Neural crest cell (in vitro differentiated cells): ENCODE measurements at places on chromosomes 5 and 9.

- DNase-seq, result no peak
- no peak overlapping the region for H3K27ac ChIP-seq
- H3K27me3 ChIP-seq, result peaks cover 8% of the 10 kb centered on the region
- H3K36me3 ChIP-seq, result no peaks in the 10 kb centered on the region
Observed at GRCh38 chr9:88378317-88378716, 9.9 kb upstream of the SPIN1 start.

DNA sequence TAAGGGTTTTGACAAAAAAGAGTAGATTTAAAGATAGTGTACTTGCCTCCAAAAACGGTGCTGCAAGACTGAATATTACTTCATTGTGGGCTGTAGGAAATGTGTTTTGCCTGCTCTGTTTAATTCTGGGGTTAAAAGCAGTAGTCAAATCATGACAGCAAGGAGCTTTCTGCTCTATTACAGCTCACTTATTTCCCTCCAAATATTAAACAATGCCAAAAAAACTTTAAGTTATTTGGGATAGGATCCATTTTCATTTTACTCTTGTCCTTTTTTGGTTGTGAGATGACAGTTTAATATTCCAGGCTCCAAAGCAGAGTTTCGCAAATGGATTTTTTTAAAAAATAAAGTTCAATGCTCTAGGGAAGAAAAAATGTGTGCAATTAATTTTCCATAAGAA is 340.4 kb upstream of the RGMB start:
- no peaks in the 10 kb centered on the region for H3K27me3 ChIP-seq
- no peak for DNase-seq
- H3K36me3 ChIP-seq, result peaks cover 4% of the 10 kb centered on the region

- DNase-seq, result no peak
- H3K36me3 ChIP-seq, result peaks cover 3% of the 10 kb centered on the region
- peaks cover 52% of the 10 kb centered on the region for H3K4me1 ChIP-seq
- no peak overlapping the region for H3K4me3 ChIP-seq
- H3K27me3 ChIP-seq, result peaks cover 2% of the 10 kb centered on the region
Observed at GRCh38 chr9:84863372-84863771, 193.8 kb downstream of the NTRK2 start.

GRCh38 chr9:130868230-130868629 is 28.4 kb downstream of the QRFP start:
- H3K36me3 ChIP-seq, result peaks cover 3% of the 10 kb centered on the region
- no peaks in the 10 kb centered on the region for H3K27me3 ChIP-seq
- H3K4me3 ChIP-seq, result no peak overlapping the region
- H3K27ac ChIP-seq, result no peak overlapping the region
- peaks cover 27% of the 10 kb centered on the region for H3K4me1 ChIP-seq

- H3K36me3 ChIP-seq, result no peaks in the 10 kb centered on the region
- peaks cover 12% of the 10 kb centered on the region for H3K4me1 ChIP-seq
- H3K27ac ChIP-seq, result no peak overlapping the region
- H3K4me3 ChIP-seq, result no peak overlapping the region
Observed at GRCh38 chr9:132239999-132240840, 78.4 kb downstream of the NTNG2 start.

DNA sequence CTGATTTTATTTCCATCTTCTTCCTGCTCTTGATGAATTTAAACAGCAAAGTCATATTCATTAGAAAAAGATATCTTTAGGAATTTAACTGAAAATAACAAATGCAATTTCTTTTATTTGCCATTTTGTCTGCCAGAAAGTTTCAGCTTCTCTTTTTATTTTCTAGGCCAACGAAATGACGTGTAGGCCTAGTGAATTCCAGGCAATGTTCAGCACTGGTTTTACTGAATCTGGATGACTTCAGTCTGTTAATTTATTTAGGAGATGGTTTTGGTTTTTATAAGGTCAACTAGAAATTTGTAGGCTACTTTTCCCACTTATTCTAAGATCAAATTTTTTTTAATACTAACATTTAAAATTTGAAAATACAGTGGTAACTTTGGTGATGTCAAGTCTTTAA is 129.1 kb upstream of the VCAN start:
- no peak overlapping the region for H3K4me3 ChIP-seq
- no peak for DNase-seq
- H3K4me1 ChIP-seq, result no peaks in the 10 kb centered on the region
- no peaks in the 10 kb centered on the region for H3K27me3 ChIP-seq
- H3K27ac ChIP-seq, result no peak overlapping the region
- peaks cover 5% of the 10 kb centered on the region for H3K36me3 ChIP-seq
